ENCODE measurements at places on chromosomes 5 and 9. TPM values are rescaled to one million over a fixed set of nuclear protein-coding genes. Genes with fewer than 3 reads are reported as not detected.

- H3K4me3 ChIP-seq = no peak overlapping the region
- no peak overlapping the region for H3K27ac ChIP-seq
- H3K4me1 ChIP-seq = no peaks in the 10 kb centered on the region
- no peaks in the 10 kb centered on the region for H3K36me3 ChIP-seq
- no peaks in the 10 kb centered on the region for H3K27me3 ChIP-seq
Measured at GRCh38 chr9:107976767-107977166, 487.2 kb upstream of the KLF4 start.

GRCh38 chr5:122054266-122054665 lies 23.8 kb downstream of the LOX start:
- H3K4me1 ChIP-seq = no peaks in the 10 kb centered on the region
- DNase-seq = no peak
- no peaks in the 10 kb centered on the region for H3K27me3 ChIP-seq
- no peak overlapping the region for H3K4me3 ChIP-seq
- H3K36me3 ChIP-seq = peaks cover 40% of the 10 kb centered on the region

DNA sequence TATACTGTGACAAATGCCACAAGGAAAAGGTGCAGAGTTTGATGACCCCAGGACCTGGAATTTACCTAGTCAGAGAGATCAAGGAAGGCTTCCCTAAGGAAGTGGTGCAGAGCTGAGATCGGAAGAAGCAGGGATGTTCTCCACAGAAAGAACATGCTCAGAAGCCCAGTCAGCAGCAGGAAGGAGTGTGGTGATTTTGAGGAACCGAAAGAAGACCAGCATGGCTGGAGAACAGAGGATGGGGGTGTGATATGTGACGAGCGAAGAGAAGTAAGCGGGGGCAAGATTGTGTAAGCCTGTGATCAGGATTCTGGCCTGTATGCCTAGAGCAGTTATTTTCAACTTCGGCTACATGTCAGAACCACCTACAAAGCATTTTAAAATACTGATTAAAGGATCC lies 18.7 kb upstream of the PIK3R1 start:
- H3K27me3 ChIP-seq = no peaks in the 10 kb centered on the region
- H3K4me3 ChIP-seq = no peak overlapping the region
- no peaks in the 10 kb centered on the region for H3K36me3 ChIP-seq
- H3K4me1 ChIP-seq = peaks cover 15% of the 10 kb centered on the region
- H3K27ac ChIP-seq = no peak overlapping the region
- DNase-seq = no peak

The LCN10 gene
- 5.4 TPM for total RNA-seq

Measured in activated naive CD8-positive, alpha-beta T cell treated with anti-CD3 and anti-CD28 coated beads for 36 hours (primary cell).